GM19239 (cell line): ENCODE measurements at places on chromosomes 4 and X.

- DNase-seq, result no peak
Measured at GRCh38 chrX:17737710-17737985, 355 bp downstream of the SCML1 start.

- DNase-seq, result no peak
Measured at GRCh38 chrX:84415140-84415539, 87.1 kb downstream of the HDX start.

DNA sequence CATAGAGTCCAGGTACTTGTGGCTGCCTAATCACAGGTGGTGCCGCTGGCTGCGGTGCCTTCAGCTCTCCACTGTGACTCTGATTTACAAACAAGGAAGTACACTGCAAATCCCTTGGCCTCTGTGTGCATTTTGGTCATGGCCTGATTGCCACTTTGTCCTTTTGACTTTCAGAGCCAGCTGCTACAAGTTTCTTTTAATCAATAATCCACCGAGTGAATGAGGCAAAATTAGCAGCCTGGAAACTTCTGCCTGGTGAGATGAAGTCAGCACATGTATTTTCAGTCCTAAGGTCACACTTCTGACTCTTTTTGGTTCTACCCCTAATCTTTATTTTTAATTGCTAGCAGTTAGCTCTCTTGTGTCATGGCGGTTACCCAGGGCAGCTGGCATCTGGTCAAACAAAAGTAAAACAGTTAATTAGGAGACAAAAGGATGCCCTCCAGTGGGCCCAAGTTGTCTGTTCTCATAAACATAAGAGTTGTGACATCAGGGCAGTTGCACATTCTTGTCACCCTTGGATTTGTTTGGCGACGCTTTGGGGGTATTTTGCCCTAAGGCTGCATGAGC lies 62.3 kb upstream of the LNX1 start:
- peak; percentile 3 for DNase-seq

GRCh38 chr4:187077744-187078401 lies 354.2 kb upstream of the FAT1 start:
- no peak for DNase-seq

GRCh38 chrX:123487669-123488068 lies 245.2 kb downstream of the THOC2 start:
- DNase-seq, result no peak
